Putamen (tissue), 1 donor: ENCODE measurements at places on chromosomes 13 and 19.

- DNase-seq = no peak
These were observed 3.0 kb downstream of the KCTD12 start for GRCh38 chr13:76883236-76883635.

- no peak for DNase-seq
These were observed 94.3 kb downstream of the GPC6 start for GRCh38 chr13:93320942-93321341.

DNA sequence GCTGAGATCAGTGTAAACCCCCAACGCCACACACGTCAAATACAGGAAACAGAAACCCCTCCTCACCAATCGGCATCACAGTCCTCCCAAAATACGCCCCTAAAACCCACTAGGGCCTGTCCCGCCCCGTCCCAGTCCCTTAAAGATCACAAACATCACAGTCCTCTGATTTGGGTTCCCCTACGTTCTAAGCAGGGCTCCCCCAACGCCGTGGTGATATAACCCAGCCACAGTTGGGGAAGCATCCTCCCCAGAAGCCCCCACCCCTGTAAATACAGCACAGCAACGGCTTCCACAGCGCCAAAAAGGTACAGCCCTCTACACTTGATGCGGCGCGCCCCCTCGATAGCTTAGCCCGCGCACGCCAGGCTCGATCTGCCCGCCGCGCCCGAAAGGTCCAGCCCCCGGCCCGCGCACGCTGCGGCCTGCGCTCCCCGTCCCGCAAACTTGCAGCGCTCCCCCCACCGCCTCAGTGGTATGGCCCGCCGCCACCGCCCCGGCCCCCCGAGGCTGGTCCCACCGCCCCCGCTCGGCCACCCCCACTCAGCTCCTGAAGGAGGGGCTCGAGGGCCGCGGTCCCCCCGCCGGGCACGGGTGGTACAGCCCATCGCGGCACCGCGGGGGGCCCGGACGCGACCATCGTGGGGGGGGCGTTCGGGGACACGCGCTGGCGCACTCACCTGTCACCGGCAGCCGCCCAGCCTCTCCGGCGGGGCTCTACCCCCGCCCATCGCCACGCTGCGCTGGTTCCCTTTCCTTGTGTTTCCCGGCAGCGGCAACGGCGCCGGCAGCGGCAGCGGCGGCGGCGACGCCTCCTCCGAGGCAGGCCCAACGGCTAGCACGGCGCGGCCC, at the start of gene AKT2:
AKT2 (minus strand) TSS at position 845 of the 852 bp plus-strand sequence. CDS start 20,078 bp downstream, outside the sequence.
- DNase-seq = peak; percentile 74

DNA sequence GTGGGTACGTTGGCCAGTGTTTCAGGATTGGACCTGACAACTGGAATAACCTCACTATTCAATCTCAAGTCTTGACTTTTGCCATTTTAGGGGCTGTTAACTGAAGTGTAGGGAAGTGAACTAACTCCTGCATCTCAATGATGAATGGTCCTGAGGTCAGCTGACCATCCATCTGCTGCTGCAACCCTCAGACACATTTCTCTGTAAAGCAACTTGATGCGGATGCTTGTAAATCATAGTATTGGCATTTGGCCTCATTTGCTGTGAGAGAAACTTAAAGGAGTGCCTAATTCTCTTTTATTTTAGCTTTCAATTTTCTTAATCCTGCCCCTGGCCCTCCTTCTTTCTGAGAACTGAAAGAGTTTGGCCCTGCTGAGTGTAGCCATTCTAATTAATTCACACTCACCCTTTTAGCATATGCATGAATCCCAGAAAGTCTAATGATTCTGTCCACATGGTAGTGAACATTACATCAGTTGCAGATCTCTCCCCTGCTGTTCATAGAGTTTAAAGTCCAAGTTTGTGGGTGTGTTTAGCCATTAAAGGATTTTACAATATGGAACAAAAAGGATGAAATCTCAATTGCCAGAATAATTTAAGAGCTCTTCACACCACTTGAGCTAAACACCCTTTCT, 1531.4 kb upstream of the SLC10A2 start:
- no peak for DNase-seq

- DNase-seq = no peak
These were observed 310.4 kb downstream of the SPRY2 start for GRCh38 chr13:80030491-80030890.

- peak; percentile 87 for DNase-seq
These were observed 710 bp upstream of the BTBD2 start for GRCh38 chr19:2016041-2016807.

DNA sequence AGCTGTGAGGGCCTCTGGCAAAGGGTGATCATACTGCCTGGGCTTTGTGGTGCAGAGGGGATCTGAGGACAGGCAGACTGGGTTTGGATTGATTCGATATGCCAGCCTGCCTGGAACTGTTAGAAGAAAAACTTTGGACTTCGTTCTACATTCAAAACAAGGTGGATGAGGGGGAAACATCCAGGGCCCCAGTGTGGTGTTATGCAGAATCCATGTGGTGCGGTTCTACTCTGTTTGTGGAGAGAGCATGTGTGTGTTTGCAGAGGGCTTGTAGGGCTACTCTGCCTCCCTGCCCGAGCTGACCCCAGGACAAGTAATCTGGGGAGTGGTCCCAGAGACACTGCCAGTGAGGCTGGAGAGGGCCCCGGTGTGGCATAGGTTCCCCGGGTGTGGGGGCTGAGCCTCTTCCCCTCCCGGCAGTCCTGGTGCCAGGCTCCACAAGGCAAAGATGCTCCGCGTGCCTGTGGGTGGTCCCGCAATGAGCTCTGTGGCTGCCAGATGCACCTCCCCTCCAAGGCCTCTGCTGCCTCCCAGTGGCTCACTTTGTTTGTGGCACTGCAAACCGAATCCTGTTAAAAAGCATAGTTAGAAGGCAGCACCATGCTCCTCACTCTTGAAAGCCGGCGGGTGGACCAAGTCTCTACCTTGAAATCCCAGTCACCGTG, 22.3 kb upstream of the TFDP1 start:
- peak; percentile 55 for DNase-seq

DNA sequence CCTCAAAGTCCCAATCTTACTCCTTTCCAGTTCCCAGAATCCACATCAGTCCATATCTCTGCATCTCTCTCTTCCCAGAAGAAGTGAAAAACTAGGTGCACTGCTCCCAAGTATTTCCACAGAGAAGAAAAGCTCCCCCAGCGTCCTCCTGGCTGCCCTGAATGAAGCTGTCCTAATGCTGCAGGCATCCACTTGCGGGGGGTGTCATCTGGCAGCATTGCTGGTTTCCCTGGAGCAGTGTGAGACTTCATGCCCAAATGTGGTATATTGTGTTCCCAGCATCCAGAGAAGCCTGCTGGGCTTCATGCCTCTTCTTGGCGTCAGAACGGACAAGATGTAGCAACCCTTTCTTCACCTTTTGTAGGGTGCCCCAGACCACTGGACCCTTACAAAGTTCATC, 32.9 kb upstream of the ARHGEF7 start:
- no peak for DNase-seq

- DNase-seq = no peak
These were observed 911.7 kb upstream of the SLITRK6 start for GRCh38 chr13:86710896-86711295.

- no peak for DNase-seq
These were observed 107.9 kb downstream of the NALCN start for GRCh38 chr13:101308247-101309013.

DNA sequence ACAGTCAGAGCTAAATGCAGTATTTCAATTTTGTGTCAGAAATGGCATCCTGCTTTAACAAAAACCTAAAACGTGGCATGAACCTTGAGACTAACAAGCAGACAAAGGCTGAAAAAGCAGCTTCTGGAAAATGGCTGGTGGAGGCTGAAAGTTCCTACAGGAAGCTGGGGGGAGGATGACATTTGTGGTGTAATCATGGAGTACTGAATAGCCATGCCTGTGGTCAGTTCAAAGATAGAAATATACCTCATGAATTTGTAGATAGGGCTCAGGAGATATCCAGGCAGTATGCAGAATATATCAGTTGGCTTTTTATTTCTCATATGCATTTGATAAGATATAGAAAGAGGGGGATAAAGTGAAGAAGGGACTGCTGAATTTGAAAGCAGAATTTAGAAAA, 181.7 kb downstream of the UQCRFS1 start:
- no peak for DNase-seq

GRCh38 chr13:73492811-73493210, 434.0 kb downstream of the KLF5 start:
- no peak for DNase-seq

DNA sequence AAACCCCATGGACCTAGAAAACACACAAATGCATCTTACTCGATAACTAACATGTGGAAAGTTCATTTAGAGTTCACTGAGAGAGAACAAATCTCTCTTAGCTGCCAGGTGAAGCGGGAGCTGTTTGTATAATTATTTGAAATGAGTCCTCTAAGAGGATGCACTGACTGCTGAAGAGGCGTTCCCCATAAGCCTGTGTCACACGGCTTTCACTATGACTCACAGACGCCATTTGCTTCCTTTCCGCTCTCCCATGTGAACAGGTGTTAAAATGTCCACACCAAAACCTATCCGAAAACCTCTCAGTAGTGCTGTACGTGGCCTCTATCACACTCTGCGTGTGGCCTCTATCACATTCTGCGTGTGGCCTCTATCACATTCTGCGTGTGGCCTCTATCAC, 101.8 kb downstream of the SOX1 start:
- no peak for DNase-seq

- no peak for DNase-seq
These were observed 34.4 kb downstream of the CAPN12 start for GRCh38 chr19:38709671-38710415.

DNA sequence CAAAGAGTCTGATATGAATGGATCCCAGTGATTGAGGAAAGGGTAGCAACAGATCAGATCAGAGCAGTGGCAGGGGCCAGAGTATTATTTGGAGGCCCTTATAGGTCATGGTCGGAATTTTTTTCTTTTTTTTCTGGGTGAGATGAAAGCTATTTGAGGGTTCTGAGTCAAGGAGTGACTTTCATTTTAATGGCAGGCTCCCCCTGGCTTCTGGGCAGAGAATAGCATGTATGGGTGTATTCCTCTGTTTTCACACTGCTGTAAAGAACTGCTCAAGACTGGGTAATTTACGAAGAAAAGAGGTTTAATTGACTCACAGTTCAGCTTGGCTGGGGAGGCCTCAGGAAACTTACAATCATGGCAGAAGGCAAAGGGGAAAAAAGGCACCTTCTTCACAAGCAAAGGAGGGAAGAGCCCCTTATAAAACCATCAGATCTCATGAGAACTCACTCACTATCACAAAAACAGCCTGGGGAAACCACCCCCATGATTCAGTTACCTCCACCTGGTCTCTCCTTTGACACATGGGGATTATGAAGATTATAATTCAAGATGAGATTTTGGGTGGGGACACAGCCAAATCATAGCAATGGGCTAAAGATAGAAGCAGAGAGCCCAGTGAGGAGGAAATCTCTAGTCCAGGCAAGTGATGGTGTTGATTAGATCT, 3.0 kb upstream of the SLC6A16 start:
- no peak for DNase-seq

- no peak for DNase-seq
These were observed 126.2 kb upstream of the ZNF91 start for GRCh38 chr19:23521471-23521870.

GRCh38 chr19:15288146-15288963, 44.0 kb downstream of the BRD4 start:
- peak; percentile 91 for DNase-seq

DNA sequence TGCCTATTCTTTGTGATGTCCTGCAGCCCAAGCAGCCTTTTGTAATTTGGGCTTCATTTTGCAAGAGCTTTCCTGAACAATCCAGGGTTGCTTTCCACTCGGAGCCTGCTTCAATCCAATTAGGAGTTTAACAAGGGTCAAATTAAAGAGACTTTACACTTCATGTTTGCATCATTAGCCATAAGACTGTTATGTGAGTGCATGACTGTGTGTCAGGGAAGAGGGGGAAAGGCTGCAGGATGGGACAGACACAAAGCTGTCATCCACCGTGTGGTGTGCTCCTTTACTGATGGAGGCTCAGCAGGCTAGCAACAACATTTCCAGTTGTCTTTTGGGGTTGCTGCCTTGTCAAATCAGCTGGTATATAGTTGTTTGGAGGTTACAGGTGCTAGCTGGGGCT, 23.7 kb upstream of the MAB21L1 start:
- DNase-seq = no peak

- no peak for DNase-seq
These were observed 475 bp upstream of the ZC3H4 start for GRCh38 chr19:47113850-47114651.

DNA sequence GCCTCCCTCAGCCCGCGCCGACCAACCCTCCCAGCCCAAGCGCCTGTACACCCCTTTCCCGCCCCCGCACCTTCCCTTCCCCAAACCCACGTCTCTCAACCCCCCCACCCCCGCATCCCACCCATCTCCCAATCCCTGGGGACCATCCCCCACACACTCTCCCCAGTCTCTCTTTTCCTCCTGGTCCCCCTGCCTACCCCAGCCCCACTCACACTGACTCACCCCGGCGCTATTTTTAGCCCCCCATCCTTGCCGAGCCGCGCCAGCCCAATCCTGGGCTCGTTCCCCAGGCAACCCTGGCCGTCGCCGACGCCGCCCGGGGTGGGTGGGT, 11.7 kb downstream of the CIC start:
- DNase-seq = peak; percentile 80

- DNase-seq = no peak
These were observed 260.8 kb downstream of the DNAJC15 start for GRCh38 chr13:43284162-43284561.

GRCh38 chr13:95362666-95363065, 61.4 kb upstream of the ABCC4 start:
- no peak for DNase-seq

DNA sequence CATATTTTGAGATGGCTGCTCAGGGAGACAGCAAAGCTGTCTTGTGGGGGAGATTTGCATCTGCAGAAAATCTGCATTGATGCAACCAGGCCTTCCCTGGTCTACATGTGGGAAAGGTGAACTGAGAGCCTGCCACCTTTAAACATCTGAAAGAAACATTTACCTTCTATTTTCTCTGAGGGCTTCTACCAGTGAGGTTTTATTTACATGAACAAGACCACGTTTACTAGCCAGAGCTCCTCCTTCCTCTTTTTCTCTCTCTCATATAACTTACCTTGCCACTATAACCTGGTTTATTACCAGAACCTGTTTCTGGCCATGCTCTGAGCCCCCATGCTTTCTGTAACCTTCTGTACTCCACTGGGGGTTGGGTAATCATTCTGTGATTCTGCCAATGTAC, 14.4 kb upstream of the RUBCNL start:
- no peak for DNase-seq

- no peak for DNase-seq
These were observed 10.5 kb downstream of the CYP2A13 start for GRCh38 chr19:41098762-41099161.

GRCh38 chr13:40666933-40667621, 636 bp upstream of the FOXO1 start:
- DNase-seq = no peak

DNA sequence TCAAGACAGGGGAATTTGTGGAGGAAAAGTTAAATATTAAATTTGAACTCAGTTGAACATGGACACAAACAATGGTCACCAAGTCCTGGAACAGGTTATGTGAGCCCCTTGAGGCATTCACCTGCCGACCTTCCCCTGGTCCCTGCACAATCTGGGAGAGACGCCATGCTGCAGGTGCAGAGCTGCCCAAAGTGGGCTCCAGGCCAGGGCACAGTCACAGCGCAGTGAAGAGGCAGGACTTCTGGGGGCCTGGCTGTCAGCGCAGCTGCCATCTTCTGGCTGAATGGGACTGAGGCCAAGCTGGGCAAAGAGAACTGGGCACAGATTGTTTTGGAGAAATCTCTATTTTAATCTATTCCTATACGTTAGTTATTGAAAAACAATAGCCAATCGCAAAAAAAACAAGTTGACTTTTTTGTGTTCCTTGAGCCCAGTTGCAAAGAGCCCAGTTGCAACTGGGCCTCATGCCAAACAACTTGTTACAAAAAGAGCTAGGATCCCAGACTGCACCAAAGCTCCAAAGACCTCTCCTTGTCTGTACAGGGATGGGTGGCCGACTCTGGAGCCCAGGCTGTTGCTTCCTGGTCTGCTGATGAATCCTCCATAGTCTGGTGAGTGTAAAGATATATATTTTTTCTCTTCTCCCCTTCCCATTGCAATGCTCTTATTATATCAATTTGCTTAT, 1.2 kb upstream of the ZNF626 start:
- peak; percentile 46 for DNase-seq
